ENCODE measurements at places on chromosomes 16 and 17. TPM values are rescaled to one million over a fixed set of nuclear protein-coding genes. Genes with fewer than 3 reads are reported as not detected.

The EPOP gene
- 0.36 TPM for total RNA-seq

The ATP1B2 gene
- total RNA-seq: not detected

The ACSM5 gene
- not detected for total RNA-seq

The PIRT gene
- not detected for total RNA-seq

The ABCC11 gene
- total RNA-seq: under 0.01 TPM

The TNS4 gene
- total RNA-seq: not detected

The OR1A1 gene
- total RNA-seq: not detected

The HAP1 gene
- under 0.01 TPM for total RNA-seq

The SMTNL2 gene
- not detected for total RNA-seq

The RPH3AL gene
- total RNA-seq: 1.8 TPM

The CLDN7 gene
- total RNA-seq: 1.4 TPM
